ENCODE measurements at places on chromosomes 2 and 18.

DNA sequence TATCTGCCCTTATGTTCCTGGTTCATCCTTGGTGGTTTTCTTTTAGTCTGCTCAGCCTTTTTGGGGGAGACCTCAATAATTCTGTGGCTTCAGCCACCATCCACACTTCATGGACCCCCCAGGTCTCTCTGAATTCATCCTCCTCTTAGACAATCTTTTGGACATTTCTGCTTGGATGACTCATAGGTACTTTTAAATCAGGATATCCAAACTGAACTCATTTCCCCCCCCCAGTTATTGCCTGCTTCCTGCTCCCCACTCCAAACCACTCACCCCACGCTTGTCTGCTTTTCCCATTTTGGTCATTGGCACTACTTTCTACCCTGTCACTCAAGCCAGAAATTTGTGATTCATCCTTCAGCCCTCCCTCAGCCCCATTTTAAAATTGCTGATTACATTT, 78.5 kb downstream of the TANC1 start:
- no peak for DNase-seq

GRCh38 chr2:109129356-109129920, 433 bp downstream of the SH3RF3 start:
- DNase-seq = peak; percentile 15

DNA sequence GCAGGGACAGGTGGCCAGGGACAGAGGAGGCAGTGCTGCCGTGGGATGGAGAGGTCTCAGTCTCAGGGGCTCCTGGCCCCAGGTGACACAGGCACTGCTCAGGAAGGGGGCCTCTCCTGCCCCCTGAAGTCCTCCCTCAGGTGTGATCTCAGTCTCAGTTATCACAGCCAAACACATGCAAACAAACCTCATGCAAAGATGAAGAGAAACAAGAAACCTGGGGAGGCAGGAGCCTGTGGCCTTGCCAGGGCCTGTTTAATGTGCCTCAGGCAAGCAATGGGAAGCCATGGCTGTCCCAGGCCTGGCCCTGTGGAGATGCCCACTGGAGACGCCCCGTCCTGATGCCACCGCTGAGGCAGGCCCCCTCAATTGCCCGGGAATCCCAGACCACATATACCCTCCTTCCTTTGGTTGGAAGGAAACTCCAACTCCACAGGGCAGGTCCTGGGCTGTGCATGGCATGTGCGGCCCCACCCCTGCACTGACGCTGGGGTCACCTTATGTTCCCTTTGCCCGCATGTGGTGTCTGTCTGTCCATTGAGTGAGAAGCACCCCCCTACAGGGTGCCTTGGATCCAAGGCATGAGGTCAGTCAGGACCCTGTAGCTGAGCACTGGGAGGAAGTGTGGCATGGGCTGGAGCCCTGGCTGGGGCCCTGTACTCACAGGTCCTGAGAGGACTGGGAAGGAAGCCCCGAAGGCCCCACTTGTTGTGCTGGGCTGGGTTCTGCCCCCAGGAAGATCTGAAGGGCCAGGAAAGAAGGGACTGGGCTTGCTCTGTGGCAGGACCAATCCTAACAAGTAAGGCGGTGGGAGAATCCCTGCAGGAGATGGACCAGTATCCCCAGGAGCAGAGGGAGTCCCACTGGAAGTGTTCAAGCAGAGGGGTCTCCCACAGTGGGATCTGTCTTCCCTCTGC, 68.8 kb upstream of the RAB6C start:
- no peak for DNase-seq

GRCh38 chr2:61419129-61419528, 51.8 kb downstream of the USP34 start:
- DNase-seq = peak; percentile 40

DNA sequence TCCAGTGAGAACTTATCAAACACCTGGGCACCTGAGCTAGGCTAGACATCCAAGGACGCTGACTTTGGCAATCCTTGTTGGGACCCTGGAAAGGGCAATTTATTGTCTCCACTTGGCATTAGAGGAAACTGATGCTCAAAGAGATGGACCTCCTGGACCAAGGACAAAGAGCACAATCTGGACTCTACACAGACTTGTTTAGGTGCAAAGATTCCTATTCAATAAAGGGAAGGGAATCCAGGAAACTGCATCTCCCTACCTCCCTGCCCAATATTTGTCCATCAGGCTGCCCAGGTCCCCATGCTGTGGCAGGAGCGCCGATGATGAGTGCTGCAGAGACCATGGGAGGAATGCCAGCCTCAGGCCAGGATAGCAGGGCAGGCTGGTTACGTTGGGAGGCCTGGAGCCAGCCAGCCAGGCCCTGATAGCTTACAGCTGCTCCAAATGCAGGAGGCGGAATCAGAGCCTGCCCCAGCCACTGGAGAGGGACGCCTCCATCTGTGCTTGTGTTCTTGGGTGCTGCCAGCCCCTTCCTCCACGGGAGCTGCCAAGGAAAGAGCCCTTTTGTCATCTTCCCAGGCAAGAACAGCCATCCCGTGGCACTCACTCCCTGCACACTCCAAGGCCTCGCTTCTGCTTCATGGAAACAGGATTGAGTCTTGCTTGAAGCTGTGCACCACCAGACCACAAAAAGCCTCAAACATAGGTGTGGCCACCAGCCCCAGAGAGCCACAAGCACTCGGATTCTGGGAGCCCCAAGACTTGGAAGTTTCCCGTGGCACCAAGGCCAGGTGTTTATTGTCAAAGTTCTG, 60.0 kb downstream of the HS1BP3 start:
- DNase-seq = no peak

DNA sequence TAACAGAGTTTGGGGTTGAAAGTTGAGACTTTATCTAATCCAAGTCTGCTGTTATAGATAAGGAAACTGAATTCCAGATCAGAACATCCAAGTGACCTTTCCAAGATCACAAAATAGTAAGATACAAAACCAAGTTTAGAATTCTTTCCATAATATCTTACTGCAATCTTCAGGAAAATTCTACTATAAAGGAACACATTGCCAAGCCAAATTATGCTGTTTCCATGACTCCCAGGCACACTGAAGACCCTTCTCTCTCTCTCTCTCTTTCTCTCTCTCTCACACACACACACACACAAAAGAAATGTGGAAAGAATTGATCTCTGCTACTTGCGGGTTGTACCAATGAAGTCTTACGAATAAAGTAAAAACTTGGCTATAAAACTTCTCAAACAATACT, 398.4 kb downstream of the METTL4 start:
- DNase-seq = no peak

DNA sequence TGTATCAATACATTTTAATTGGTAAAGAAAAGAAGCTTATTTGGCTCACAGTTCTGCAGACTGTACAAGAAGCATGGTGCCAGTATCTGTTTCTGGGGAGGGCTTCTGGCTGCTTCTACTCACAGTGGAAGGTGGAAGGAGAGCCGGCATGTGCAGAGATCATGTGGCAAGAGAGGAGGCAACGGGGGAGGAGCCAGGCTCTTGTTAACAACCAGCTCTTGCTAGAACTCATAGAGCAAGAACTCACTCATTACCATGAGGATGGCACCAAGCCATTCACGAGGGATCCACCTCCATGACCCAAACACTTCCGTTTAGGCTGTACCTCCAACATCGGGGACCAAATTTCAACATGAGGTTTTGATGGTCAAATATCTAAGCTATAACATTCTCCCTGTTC, 7.5 kb downstream of the PARD6G start:
- DNase-seq = no peak

- DNase-seq = no peak
These were observed 712.5 kb downstream of the TDRD15 start for GRCh38 chr2:21836261-21836660.

DNA sequence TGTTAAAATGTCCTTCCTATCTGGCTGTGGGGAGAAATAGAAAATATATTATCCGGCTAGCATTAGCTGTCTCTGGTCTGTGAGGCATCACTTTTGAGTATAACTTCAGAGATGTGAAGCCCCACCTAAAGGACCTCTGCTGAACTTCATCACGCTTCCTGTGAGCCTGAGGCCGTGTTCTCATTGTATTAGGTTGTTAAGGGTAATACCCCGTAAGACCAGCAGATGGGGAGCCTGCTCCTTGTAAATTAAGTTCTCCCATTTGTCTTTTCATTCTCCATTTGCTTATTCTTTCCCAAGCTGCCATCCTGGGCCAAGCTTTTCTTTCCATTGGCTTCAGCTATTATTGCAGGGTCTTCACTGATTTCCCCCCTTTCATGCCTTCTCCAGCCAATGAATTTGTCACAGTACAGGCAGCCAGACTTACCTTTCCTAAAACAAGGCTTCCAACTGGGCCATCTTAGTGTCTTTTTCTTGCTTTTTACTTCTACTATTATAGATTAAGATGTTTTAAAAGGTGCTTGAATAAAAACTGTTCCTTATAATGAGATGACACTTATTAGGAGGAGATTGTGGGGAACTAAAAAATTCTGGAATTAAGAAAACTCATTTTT, 12.4 kb downstream of the NIF3L1 start:
- peak; percentile 86 for DNase-seq

- no peak for DNase-seq
These were observed 281.8 kb downstream of the NCKAP5 start for GRCh38 chr2:133286326-133286922.

GRCh38 chr18:70380915-70381896, 92.4 kb downstream of the SOCS6 start:
- DNase-seq = no peak

GRCh38 chr2:100809506-100809905, 10.4 kb upstream of the NPAS2 start:
- no peak for DNase-seq

DNA sequence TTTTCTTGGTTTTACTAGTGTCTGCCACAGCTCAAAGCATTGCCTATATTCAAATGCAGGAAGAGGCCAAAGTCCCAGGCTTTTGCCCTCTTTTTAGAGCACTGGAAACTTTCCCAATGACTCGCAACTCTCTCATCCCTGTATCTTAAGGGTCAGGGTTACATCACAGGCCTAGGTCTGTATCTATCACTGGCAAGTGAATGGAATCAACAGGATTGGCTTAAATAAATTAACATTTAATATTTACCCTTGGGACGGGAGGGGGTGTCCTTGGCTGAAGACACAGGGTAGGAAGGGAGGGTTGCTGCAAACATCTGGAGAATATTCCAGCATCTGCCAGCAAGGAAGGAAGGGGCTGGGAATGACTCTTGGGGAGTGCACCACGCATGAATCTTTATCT, 242.6 kb downstream of the SLC4A3 start:
- DNase-seq = no peak

DNA sequence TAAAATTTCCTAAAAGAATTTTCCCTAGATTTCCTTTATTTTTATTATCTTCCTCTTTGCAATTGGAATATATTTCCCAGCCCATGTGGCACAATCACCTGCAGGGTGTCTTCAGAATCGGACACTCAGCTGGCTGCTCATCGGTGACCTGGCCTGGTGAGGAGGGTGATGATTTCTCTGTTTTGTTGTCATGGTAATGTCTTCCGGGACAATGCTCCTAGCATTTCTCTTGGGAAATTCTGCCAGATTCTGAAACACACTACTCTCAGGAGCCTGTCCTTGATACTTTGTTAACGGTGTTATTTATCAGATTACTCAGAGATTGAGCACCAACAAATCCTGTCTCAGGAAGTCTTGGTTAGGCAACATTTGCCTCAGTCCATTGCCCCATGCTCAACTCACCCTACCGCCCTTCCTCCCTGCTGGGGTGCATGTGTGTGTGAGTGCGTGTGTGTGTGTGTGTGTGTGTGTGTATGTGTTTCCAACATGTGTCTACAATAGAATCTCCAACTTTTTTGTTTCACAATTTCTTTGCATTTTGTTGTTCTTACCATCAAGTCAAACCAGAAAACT, 70.3 kb downstream of the MYT1L start:
- DNase-seq = no peak

DNA sequence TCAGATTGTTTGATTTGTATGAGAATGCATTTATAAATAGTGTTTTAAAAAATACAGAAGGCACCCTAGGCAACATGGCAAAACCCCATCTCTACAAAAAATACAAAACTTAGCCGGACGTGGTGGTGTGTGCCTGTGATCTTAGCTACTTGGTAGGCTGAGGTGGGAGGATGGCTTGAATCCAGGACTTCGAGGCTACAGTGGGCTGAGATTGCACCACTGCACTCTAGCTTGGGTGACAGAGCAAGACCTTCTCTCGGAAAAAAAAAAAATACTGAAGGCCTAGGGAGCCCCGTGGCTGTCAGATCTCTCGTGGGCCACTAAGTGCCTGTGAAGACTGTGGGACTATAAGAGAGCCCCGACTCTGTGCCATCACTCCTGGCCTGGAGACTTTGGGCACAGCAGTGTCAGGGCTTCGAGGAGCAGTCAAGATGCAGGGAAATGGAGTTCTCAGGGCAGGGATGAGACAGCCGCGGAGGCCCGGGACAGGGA, 40.5 kb downstream of the MYO7B start:
- DNase-seq = no peak

GRCh38 chr2:117820444-117820843, 6.0 kb downstream of the DDX18 start:
- no peak for DNase-seq

DNA sequence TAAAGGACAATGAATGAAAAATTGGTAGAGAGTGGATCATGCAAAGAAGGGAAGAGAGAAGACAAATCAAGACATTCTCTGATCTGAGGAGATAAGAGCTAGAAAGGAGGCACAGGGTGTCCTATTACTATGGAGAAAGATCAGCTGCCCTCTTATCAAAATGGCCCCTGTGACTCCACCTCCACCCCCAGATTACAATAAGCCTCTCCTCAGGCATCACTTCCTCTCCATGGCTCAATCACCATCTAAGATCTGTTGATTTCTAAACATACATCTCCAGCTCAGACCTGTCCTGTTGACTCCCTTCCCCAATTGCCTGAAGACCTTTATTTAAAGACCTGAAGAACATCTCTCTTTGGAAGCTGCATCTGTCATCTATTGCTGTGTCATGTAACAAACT, 43.2 kb downstream of the SP100 start:
- no peak for DNase-seq

DNA sequence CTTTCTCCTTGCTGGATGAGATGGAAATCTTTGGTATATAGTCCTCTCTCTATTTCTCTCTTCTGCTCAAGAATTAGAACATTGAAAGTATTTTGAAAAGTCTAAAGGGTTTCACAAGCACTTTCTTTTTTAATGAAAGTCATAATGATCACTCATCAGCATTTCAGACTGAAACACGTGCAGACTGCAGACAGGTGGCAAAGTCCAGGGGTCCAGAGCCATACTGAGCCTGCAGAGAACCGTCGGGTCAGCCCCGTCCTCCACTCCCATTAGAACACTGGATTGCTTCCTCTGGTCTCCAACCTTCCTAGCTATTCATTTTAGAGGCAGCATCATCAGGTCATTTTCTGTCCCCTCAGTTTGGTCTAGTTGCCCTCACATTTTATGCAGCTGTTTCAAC, 3.1 kb downstream of the TMEM247 start:
- no peak for DNase-seq

DNA sequence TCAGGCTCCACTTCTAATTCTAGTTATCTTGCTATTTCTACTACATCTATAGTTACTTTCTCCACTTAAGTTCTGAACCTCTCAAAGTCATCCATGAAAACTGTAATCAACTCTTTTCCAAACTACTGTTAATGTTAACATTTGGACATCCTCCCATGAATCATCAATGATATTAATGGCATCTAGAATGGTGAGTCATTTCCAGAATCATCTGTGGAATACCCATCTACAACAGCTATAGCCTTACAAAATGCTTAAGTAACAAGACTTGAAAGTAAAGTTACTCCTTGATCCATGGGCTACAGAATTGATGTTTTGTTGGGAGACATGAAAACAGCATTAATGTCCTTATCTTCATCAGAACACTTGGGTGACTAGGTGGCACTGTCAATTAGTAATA, 35.4 kb downstream of the BARD1 start:
- DNase-seq = no peak

Data from CD4-positive, alpha-beta T cell treated with Interleukin-1 beta for 1 hour (primary cell).